Activated CD4-positive, alpha-beta memory T cell treated with anti-CD3 and anti-CD28 coated beads, Interleukin-2, amount 10 ng/mL, durations not matched to agents 7 days and 5 days (primary cell): ENCODE measurements at places on chromosomes 3 and 15. TPM values are rescaled to one million over a fixed set of nuclear protein-coding genes. Genes with fewer than 3 reads are reported as not detected.

Gene CACNA2D2
- total RNA-seq: 0.45 TPM

Gene PRSS50
- total RNA-seq: not detected

Gene GP5
- 1.3 TPM for total RNA-seq

Gene TRPM1
- not detected for total RNA-seq

Gene RHOV
- total RNA-seq: not detected

Gene RASGRF1
- total RNA-seq: not detected

Gene PLA2G4D
- total RNA-seq: not detected

Gene ZNF35
- total RNA-seq: 1.9 TPM

Gene REC114
- not detected for total RNA-seq

Gene OSBPL10
- 1.7 TPM for total RNA-seq

Gene VEPH1
- not detected for total RNA-seq

Gene CMSS1
- 31.0 TPM for total RNA-seq

Gene C3orf52
- 2.6 TPM for total RNA-seq

Gene SAMMSON
- not detected for total RNA-seq

Gene EFHB
- not detected for total RNA-seq

Gene CILP
- not detected for total RNA-seq

Gene CPB1
- total RNA-seq: not detected

Gene TASOR
- total RNA-seq: 71.6 TPM

Gene TJP1
- not detected for total RNA-seq

Gene KY
- total RNA-seq: not detected

Gene TF
- total RNA-seq: 0.15 TPM

Gene MRAS
- not detected for total RNA-seq

Gene TMEM45A
- 1.3 TPM for total RNA-seq

Gene CEP70
- 9.0 TPM for total RNA-seq

Gene NR1I2
- total RNA-seq: 0.13 TPM

Gene ZNF501
- total RNA-seq: 2.5 TPM

Gene ARGFX
- not detected for total RNA-seq

Gene ARNT2
- not detected for total RNA-seq

Gene TRPC1
- total RNA-seq: 3.0 TPM

Gene RCCD1
- total RNA-seq: 32.8 TPM

Gene AP3B2
- not detected for total RNA-seq

Gene CAMKV
- not detected for total RNA-seq

Gene CHL1
- total RNA-seq: not detected

Gene NUP210
- 153 TPM for total RNA-seq

Gene KBTBD13
- not detected for total RNA-seq

Gene ZNF660
- total RNA-seq: not detected

Gene GJD2
- total RNA-seq: not detected

Gene MRPL47
- total RNA-seq: 34.8 TPM

Gene PPCDC
- 50.2 TPM for total RNA-seq

Gene PIF1
- 46.1 TPM for total RNA-seq

Gene NRG4
- not detected for total RNA-seq

Gene CSPG5
- total RNA-seq: 0.30 TPM

Gene NANOGP8
- not detected for total RNA-seq

Gene EPHA3
- 0.05 TPM for total RNA-seq

Gene KCNMB3
- total RNA-seq: 0.60 TPM

Gene TPRG1
- 9.7 TPM for total RNA-seq

Gene CFAP20DC
- total RNA-seq: 2.2 TPM

Gene POC1A
- 25.6 TPM for total RNA-seq

Gene AHSG
- total RNA-seq: not detected

Gene PML
- 138 TPM for total RNA-seq

Gene KIF15
- total RNA-seq: 52.5 TPM

Gene SGO1
- 39.4 TPM for total RNA-seq

Gene SMCO1
- total RNA-seq: not detected

Gene MUSTN1
- total RNA-seq: 3.3 TPM

Gene GOLGA6D
- not detected for total RNA-seq
